ENCODE measurements at places on chromosomes 11 and 22.
A peak's percentile ranks its signal among the peaks of the same experiment; 100 is the strongest.

- DNase-seq, result no peak
Observed at GRCh38 chr22:44666207-44666585, 35.8 kb upstream of the PRR5 start.

DNA sequence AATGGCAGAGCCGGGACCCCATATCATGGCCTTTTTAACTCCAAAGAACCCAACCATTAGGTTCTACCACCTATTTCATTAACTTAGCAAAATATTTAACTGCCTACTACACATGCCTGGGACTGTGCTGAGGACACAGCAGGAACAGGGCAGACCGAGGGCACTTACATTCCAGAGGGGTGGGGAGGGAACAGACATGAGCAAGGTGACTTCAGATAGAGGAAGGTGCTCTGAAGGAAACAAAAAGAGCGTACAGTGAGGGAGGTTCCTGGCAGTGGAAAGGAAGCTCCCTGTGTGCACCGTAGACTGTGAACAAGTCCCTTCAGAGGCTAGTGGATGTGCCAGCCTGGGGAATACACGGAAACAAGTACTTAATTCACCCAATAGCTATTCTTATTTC, 82.8 kb downstream of the NAT10 start:
- no peak for DNase-seq

GRCh38 chr11:44912270-44912987, 38.3 kb downstream of the TP53I11 start:
- no peak for DNase-seq

DNA sequence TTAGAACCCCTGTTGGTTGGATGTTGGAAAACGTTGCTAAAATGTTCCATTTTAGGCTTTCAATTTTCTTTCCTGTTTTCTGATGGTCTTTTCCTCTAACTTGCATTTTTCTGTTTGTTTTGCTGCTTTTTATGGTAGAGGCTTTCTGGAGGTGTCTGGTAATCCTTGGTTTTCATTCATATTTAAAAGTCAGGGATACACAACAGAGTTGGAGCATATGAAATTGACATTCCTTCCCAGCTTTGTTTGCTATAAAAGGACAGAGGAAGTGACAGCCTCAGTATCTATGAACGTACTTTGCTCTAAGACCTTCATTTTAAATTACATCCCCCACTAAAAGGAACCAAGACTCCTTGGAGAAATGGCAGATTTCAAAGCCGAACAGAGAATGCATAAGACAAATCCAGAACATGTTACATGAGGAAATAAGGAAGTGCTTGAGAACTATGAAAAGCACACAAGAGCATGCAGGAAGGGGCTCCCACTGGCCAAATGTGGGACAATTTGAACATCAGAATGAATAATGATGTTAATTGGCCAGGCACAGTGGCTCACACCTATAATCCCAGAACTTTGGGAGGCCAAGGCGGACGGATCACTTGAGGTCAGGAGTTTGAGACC, 56.7 kb downstream of the PPP6R3 start:
- DNase-seq, result no peak

DNA sequence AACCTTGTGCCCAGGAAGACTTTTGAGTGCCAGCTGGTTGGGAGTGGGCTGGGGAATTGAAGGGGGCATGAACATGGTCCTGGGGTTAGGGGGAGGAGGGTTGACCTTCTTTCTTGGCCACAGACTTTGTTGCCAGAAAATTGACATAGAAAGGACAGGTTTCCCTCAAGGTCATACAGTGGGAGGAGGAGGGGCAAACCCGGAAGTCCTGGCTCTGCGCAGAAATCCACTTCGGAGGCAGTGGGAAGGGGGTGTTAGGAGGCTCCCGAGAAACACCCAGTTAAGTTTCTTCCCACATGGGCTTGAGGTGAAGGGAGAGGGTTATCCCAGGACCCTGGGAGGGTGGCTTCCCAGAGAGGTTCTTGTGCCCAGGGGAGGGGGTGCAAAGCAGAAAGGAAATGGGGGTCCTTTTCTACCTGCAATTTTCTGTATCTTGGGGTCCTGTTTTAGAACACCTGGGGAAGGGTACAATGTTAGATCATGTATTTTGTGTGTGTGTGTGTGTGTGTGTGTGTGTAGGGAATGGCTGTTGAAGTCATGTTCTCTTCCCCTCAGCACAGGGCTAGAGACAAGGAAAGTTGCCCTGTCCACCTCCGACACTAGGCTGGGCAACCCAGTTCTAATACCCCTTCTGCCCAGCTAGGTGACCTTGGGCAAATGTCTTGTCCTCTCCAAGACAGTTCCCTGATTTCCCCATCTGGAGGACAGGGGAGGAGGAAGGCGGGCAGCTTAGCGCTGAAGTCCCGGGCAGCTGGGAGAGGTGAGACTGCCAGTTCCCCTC, 1.1 kb downstream of the PVALB start:
- no peak for DNase-seq

DNA sequence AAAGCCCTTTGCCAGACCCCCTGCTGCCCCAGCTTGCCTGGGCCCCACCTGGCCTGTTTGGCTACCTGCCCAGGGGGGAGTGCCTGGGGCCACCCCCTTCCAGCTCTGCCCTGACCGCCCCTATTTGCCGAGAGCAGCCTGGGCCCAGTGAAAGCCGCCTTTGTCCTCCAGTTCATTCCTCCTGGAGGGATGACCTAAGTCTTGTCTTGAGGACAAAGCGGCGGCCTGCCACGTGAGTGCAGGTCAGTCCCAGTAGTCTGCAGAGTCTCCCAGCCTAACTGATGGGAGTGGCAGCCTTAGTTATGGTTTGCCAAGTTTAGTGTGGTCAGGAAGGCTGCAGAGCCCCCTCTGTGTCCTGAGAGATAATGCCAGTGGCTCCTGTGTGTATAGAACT, 115.9 kb upstream of the CRYBB3 start:
- DNase-seq, result no peak

DNA sequence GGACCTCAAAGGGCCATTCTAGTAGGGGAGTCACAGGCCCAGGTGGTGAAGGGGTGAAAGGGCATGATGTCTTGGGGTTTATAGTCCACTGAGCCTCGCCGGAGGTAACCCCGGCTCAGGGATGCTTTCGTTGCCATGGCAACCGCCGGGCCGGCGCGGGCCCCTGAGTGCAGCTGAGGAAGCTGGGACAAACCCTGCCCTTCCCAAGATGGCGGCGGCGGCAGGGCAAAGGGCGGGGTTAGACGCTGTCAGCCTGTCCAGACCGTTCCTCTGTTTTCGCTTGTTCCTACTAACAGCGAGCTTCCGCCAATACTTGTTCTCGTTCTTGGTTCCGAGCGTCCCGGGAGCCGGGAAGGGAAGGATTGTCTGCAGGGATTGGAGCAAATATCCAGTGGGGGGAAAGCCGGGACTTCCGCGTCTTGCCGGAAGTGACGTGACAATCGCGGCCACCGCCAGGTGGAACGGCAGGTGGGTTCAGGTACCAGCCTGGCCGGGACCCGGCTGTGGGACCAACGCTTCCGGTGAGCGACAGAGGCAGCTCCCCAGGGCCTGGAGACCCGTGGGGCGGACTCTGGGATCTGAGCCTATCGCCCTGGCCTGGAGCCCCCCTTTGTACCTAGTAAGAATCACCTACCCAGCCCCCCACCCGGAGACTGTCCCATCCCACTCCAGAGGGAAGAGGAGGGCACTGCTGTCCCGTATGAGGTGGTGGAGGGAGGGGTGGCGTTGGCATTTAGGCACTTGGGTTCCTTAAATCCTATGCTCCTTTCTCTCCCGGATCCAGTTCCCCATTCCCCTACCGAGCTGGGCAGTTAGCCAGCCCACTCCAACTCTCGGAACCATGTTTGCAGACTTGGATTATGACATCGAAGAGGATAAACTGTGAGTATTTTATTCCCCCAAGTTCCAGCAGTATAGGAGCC, at the start of gene PICK1:
Gene PICK1, plus strand, starts transcription at position 436 of the 923 bp plus-strand sequence. Its CDS starts 406 bp downstream, at position 842.
- DNase-seq, result peak; percentile 69

- DNase-seq, result no peak
Observed at GRCh38 chr22:44479662-44480061, 18.4 kb downstream of the RTL6 start.

- DNase-seq, result no peak
Observed at GRCh38 chr11:12292766-12293165, 84.6 kb upstream of the PARVA start.

DNA sequence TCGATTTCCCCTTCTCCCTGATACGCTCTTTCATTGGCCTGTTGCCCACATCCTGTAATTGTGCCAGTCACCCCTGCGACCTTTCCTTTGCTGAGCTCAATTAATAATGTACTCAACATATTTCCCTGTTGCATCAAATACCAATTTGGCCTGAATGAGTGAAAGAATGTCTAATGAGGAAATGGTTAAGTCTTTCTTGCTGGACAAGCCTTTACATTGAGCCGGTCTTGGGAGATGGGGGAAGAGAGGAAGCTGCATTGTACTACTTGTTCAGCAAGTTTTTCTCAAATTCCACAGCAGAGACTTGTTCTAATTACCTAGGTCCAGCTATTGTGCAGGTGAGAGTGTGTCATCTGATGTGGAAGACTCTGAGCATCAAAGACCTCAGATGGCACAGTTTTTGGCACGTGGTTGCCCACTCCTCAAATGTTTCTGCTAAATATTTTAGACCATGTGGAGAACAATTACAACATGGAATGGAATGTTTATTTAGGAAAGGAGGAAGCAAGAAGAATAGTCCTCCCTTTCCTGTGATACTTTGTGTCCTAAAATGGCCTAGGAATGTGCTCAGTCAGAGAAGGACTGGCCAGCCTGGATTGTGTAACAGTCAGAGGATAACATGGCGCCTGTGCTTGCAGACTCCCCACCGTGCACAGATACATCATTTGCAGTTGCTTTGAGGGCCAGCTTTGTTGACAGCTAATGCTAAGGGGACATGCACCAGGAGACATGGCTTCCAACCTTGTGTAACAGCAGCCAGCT, 129.5 kb upstream of the E2F8 start:
- no peak for DNase-seq

DNA sequence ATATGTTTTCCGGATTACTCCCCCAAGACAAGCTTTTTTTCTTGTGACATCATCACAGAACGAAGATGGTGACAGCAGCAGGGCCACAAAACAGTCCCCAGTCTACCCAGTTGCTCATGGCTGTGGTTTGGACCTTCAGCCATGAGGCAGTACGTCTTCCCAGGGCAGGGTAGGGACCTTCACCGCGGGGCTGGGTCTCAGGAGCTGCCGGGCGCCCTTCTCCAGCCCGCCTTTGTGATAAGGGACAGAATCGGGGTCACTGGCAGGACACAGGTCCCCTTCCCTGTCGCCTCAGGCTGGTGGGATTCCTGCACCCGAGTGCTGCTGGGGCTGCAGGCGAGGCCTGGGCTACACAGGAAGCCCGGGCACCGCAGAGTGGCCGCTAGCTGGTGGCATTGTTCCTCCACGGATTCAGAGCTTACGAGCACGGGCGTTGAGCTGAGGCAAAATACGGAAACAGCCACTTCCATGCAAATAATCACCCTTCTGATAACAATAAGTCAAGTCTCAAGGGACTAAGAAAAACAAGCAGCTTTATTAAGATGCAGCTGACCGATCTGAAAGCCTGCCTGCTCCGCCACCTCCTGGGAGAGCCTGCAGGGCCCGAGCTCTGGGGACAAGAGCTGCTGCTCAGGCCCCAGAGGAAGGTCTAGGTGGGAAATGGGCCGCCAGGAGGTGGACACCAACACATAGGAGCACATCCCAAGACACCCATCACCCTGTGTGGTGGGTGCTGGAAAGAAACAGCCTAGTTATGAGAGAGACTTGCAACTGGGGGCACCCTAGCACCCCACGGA, 12.3 kb downstream of the TBX1 start:
- DNase-seq, result no peak

- no peak for DNase-seq
Observed at GRCh38 chr22:20186183-20186870, 35.5 kb upstream of the CCDC188 start.

DNA sequence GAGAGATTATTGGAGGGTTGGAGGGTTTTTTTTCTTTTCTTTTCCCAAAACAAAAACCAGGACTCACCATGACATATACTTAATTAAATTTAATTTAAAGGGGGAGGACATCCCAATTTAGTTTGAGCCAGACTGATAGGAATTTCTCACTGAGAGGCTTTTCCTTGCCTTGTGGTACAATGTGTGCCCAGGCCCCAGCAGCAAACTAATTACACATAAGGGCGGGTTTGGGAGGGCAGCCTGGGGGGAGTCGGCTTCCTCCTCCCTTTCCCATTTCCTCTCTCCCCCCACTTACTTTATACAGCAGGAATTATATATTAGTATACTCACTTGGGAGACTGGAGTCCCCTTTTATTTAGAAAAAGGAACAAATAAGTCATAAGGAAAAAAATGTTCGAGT, 2.9 kb downstream of the TEAD1 start:
- no peak for DNase-seq

- no peak for DNase-seq
Observed at GRCh38 chr22:32226326-32227104, 21.6 kb upstream of the RFPL2 start.

DNA sequence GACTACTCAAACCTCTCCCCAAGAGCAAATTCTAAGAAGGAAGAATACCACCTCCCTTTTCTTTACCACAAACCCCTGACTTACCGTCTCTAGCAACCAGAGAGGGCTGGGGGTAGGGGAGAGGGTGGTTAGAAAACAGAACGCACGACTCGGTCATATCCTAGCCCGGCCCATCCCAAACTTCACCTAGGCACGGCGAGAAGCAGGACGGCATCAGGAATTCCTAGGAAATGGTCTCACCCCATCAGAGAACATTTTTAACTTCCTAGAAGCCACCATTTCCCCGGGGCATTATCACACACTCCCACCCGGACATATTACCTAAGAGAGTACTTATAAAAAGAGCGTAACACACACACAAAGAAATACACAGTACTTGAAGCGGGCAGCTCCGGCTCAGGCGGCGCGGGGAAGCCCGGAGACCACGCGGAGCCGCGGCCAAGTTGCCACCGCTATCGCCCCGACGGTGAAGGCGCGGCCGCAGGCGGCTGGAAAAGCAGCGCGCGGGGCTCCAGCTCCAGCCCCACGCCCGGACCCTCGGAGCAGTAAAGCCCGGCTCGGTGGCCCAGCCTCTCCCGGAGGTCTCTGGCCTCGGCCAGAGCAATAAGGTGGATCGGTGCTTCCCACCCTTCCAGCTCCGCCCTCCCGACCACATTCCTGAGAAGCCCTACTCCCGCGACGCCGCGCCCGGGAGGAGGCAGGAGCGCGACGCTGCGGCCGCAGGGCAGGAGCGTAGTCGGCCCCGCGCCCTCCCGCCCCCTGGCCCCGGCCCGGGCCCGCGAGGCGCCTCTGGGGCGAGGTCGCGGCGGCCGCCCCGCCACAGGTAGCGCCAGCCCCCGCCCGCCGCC, 878 bp downstream of the RRAS2 start:
- DNase-seq, result peak; percentile 15

DNA sequence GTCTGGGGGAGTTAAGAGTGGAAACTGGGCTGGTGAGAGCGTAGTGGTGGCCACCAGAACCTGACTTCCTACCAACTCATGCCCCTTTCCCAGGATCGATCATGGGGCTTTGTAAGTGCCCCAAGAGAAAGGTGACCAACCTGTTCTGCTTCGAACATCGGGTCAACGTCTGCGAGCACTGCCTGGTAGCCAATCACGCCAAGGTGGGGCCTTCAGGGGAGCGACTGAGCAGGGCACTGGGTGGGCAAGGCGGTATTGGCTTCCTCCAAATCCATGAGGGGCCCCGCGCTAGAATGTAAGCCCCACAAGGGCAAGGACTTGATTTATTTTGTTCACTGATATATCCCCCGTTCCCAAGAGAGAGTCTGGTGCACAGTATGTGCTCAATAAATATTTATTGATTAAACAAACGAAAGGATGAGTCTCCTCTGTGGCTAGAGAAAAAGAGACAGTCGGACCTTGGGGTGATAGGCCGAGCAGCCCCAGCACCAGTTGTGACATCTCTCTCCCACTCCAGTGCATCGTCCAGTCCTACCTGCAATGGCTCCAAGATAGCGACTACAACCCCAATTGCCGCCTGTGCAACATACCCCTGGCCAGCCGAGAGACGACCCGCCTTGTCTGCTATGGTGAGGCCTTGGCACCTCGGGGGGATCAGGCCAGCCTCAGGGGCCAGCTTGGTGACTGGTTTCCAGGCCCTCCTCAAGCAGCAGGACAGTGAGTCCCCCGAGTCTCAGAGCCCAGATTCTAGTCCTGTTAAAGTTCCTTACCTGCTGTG, 765 bp downstream of the ZFPL1 start:
- DNase-seq, result no peak
